ENCODE measurements at places on chromosomes 1 and 21. TPM values are rescaled to one million over a fixed set of nuclear protein-coding genes. Genes with fewer than 3 reads are reported as not detected.

DNA sequence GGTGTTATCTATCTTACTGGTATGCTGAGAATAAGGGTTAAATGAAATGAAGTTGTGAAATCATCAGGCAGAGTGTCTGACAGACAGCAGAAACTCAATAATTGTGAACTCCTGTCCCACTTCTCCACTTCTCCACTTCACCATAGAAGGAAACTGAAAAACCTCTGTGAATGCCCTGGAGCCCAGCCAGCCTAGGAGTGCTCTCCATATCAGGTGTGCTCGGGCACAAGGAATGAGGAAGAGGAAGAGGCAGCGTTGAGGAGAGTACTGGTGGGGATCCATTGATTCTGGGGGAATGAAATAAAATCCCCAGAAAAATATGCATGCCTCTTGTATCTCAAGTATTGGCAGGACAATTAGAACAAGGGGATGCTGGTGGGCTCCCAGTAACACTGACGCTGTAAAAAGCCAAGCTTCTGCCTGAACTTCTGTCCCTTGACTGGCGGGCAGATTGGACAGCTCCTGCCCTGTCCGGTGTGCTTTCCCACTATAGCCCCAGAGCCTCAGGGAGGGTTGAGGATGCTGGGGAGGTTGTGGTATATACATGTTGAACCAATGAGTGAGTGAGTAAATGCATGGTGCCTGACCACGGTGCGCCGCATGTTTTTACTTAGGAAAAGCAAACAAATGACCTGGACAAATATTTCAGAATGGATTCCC is 47.7 kb downstream of the NMNAT2 start:
- no peaks in the 10 kb centered on the region for H3K4me1 ChIP-seq
- H3K4me3 ChIP-seq: no peak overlapping the region

DNA sequence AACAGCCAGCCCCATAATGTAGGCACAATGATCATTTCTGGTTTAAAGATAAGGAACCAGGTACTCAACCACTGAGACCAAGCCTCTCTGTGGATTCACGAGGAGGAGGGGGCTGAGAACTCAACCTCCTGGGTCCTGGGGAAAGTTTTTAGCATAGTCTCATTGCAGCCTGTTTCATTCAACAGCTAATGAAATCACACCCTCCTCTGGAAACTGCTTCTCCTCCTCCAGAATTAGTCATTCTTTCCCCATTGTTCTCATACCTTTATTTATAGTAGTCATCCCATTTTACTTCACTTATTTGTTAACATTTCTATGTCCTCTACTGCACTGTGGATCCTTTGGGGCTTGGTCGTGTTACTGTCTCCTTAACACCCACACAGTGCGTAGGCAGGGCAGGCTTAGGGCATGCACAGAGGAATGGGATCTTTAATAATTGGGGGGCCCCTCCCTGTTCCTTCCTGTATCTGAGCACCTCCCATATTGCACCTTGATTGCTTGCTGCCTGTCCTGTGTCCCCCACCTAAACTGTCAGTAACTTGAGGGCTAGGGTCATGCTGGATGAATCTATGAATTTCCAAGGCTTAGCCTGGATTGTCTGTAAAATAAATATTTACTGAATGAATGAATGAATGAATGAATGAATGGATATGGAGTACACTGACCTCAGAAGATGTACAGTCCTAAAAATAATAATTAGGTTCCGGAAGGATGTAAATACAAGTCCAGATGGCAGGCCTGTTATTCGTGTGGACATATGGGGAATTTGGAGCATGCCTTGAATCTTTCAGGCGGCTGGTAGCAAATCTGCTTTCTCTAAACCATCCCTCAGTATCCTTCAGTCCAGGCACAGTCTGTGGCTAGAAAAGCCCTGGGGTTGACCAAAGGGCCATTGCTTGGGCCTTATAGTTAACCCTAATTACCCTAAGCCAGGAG is 153.8 kb upstream of the HMGB4 start:
- no peaks in the 10 kb centered on the region for H3K36me3 ChIP-seq
- H3K4me3 ChIP-seq: no peak overlapping the region

GRCh38 chr1:204307334-204307883 is 52.3 kb downstream of the PLEKHA6 start:
- peaks cover 5% of the 10 kb centered on the region for H3K4me1 ChIP-seq
- no peak overlapping the region for H3K27ac ChIP-seq
- peak; percentile 91 for DNase-seq
- no peaks in the 10 kb centered on the region for H3K27me3 ChIP-seq
- H3K36me3 ChIP-seq: no peaks in the 10 kb centered on the region

DNA sequence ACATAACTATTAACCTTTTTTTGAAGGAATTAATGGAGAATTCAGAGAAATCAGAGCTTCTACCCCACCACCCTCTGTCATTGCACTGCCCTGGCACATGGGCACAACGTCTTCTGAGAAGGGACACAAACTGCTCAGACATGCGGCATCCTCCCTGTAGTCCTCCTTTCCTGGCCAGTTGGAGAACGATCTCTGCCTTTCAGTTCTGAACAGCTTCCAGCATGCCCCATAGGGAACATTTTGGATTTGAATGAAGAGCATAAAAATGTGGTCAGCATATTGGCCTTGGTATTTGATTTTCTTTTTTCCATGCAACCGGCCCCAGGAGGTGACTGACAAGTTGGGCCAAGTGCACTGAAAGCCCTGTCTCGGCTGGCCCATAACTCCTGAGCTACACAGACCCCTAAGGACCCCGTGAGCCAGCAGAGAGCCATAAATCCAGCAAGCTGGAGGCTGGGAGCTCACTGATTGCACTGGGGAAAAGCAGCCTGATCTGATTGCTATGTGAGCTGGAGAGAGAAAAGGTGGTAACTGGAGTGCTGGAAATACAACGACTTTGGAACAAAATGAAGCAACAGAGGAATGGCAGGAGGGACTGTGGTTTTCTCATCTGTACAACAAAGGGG is 10.9 kb upstream of the BLACAT1 start:
- no peaks in the 10 kb centered on the region for H3K4me1 ChIP-seq
- H3K4me3 ChIP-seq: no peak overlapping the region
- H3K36me3 ChIP-seq: no peaks in the 10 kb centered on the region
- peak; percentile 69 for DNase-seq
- no peak overlapping the region for H3K27ac ChIP-seq
- H3K27me3 ChIP-seq: no peaks in the 10 kb centered on the region

- no peaks in the 10 kb centered on the region for H3K27me3 ChIP-seq
- peaks cover 3% of the 10 kb centered on the region for H3K4me1 ChIP-seq
- H3K36me3 ChIP-seq: no peaks in the 10 kb centered on the region
Observed at GRCh38 chr1:205593967-205594366, 37.8 kb downstream of the ELK4 start.

DNA sequence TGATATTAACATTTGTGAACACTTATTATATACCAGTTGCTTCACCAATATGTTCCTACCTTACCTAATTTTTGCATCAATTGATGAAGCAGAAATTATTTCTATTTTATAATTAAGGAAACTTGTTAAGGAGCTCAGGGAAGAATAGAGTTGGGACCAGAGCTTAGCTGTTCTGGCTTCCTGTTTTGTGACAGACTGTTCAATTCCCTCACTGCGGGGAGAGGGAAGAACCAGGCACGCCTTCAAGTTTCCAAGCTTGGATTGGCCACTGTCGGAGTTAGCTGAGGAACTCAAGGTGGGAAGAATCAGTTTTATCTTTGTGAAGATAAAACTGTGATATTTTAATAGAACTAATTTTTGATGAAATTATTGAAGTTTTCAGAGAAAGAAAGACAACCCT is 142.3 kb upstream of the LMO4 start:
- H3K27me3 ChIP-seq: no peaks in the 10 kb centered on the region
- no peak overlapping the region for H3K4me3 ChIP-seq
- H3K4me1 ChIP-seq: no peaks in the 10 kb centered on the region
- no peak overlapping the region for H3K27ac ChIP-seq

DNA sequence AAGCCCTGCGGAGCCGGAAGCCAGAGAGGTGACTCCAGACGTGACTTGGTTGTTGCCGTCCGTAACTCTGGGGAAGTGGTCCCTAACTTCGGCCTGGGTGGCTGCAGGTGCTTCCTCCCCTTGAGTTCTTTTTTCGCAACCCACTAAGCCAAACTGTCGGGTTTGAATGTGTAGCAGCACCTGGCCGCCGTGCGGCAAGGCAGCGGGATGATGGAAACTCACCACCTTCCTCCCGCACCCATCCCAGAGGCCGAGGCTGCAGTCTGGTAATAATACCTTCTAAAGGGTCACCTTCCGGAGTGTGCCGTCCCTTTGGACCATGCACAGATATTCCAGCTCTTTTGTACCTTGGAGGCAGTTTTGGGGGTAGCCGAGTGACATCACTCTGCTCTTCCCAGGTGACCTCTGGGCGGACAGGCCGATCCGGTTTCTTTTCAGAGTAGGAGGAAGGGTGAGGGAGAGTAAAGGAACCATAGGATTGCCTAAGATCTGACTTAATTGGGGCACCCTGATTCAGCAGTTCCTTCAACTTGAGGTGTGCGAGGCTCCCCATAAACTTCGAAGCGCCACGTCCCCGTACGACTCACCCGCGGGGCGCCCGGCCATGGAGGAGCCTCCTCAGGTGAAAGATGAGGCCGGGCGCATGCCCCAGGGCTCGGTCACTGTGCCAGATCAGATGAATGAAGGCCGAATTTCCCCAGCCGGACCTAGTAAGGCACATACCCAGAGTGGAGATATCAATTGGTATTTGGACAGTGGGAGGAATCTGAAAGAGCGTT is 1.0 kb downstream of the KCNK1 start:
- H3K4me1 ChIP-seq: no peaks in the 10 kb centered on the region
- no peaks in the 10 kb centered on the region for H3K27me3 ChIP-seq
- no peaks in the 10 kb centered on the region for H3K36me3 ChIP-seq
- peak; percentile 27 for DNase-seq
- peak overlapping the region; percentile 53 for H3K4me3 ChIP-seq

- H3K4me3 ChIP-seq: no peak overlapping the region
- H3K36me3 ChIP-seq: no peaks in the 10 kb centered on the region
- no peak for DNase-seq
- H3K4me1 ChIP-seq: peaks cover 8% of the 10 kb centered on the region
- no peaks in the 10 kb centered on the region for H3K27me3 ChIP-seq
- no peak overlapping the region for H3K27ac ChIP-seq
Observed at GRCh38 chr1:245609354-245610150, 454.8 kb downstream of the KIF26B start.

- no peaks in the 10 kb centered on the region for H3K36me3 ChIP-seq
- H3K27me3 ChIP-seq: no peaks in the 10 kb centered on the region
- no peak overlapping the region for H3K4me3 ChIP-seq
- DNase-seq: no peak
- H3K4me1 ChIP-seq: peaks cover 4% of the 10 kb centered on the region
Observed at GRCh38 chr21:43778469-43779335, 2.6 kb upstream of the CSTB start.

- no peaks in the 10 kb centered on the region for H3K36me3 ChIP-seq
- no peaks in the 10 kb centered on the region for H3K27me3 ChIP-seq
- peak; percentile 84 for DNase-seq
- H3K27ac ChIP-seq: no peak overlapping the region
- H3K4me1 ChIP-seq: no peaks in the 10 kb centered on the region
- no peak overlapping the region for H3K4me3 ChIP-seq
Observed at GRCh38 chr1:167059045-167059808, 30.9 kb downstream of the GPA33 start.

- peak; percentile 81 for DNase-seq
- no peaks in the 10 kb centered on the region for H3K4me1 ChIP-seq
- no peaks in the 10 kb centered on the region for H3K27me3 ChIP-seq
- no peak overlapping the region for H3K27ac ChIP-seq
Observed at GRCh38 chr1:64161357-64161941, 42.0 kb upstream of the UBE2U start.

- H3K4me1 ChIP-seq: no peaks in the 10 kb centered on the region
- H3K36me3 ChIP-seq: no peaks in the 10 kb centered on the region
- H3K27me3 ChIP-seq: no peaks in the 10 kb centered on the region
- no peak overlapping the region for H3K4me3 ChIP-seq
Observed at GRCh38 chr1:38123356-38124135, 77.0 kb upstream of the POU3F1 start.

- no peak overlapping the region for H3K27ac ChIP-seq
- H3K36me3 ChIP-seq: no peaks in the 10 kb centered on the region
- peak; percentile 11 for DNase-seq
- H3K4me1 ChIP-seq: no peaks in the 10 kb centered on the region
- no peak overlapping the region for H3K4me3 ChIP-seq
Observed at GRCh38 chr21:32653326-32653901, 41.2 kb upstream of the CFAP298 start.

DNA sequence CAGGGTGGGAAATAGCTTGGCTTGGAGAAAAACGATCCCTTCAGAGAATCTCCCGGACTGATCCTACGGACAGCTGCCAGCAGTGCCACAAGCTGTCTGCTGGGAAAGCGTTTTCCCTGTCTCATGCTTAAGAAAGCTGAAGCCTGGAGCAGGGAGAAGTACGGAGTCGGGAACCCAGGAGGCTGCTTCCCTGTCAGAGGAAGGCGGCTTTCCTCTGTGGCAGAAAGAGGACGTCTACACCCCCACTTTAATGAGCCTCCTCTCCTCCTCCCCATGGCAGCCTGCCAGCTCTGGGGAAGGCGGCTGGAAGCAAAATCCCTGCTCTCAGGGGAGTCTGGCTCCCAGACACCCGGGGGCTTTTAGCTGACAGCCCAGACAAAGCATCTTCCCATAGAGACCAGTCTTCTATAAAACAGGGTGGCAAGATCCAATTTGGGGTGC is 7.3 kb downstream of the KIF21B start:
- H3K27me3 ChIP-seq: no peaks in the 10 kb centered on the region
- peak; percentile 79 for DNase-seq
- H3K4me3 ChIP-seq: no peak overlapping the region
- H3K27ac ChIP-seq: no peak overlapping the region

GRCh38 chr1:108742253-108742652 is 4.2 kb upstream of the STXBP3 start:
- no peaks in the 10 kb centered on the region for H3K27me3 ChIP-seq
- H3K27ac ChIP-seq: no peak overlapping the region
- DNase-seq: peak; percentile 58
- H3K4me3 ChIP-seq: no peak overlapping the region

- no peak overlapping the region for H3K27ac ChIP-seq
- H3K4me3 ChIP-seq: no peak overlapping the region
- DNase-seq: no peak
- no peaks in the 10 kb centered on the region for H3K36me3 ChIP-seq
- no peaks in the 10 kb centered on the region for H3K4me1 ChIP-seq
Observed at GRCh38 chr1:215188302-215188950, 105.9 kb downstream of the KCNK2 start.

DNA sequence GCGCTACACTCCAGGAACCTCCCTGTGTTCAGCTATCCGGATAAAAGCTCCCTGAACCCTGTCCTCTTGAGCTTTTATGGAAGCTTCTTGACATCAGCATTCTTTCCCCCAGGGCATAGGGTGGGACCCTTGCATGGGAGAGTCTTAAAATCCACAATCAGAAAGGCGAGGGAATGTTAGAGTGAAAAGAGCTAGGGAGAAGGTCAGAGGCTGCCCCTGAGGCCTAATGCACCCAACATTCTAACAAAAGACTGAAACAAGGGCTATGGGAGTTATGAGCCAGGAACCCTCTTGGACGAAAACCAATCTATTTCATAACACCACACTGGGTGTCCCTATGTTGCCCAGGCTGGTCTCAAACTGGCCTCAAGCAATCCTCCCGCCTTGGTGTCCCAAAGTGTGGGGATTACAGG is 36.7 kb downstream of the NEK2 start:
- no peaks in the 10 kb centered on the region for H3K36me3 ChIP-seq
- peaks cover 9% of the 10 kb centered on the region for H3K4me1 ChIP-seq
- DNase-seq: no peak
- no peaks in the 10 kb centered on the region for H3K27me3 ChIP-seq
- H3K27ac ChIP-seq: no peak overlapping the region
- H3K4me3 ChIP-seq: no peak overlapping the region

ANKRD34A gene
- 0.76 TPM for total RNA-seq

FOXD2 gene
- 0.82 TPM for total RNA-seq

UBASH3A gene
- 2.7 TPM for total RNA-seq

AMY1C gene
- not detected for total RNA-seq

CFAP126 gene
- total RNA-seq: 3.4 TPM

SYCP1 gene
- not detected for total RNA-seq

C1QA gene
- 238 TPM for total RNA-seq

SH2D2A gene
- total RNA-seq: 4.3 TPM
